ENCODE measurements at places on chromosomes 5 and 9.

- no peak for DNase-seq
Observed at GRCh38 chr5:55758231-55758630, 20.4 kb downstream of the DDX4 start.

GRCh38 chr9:88966894-88967676, 24.2 kb upstream of the S1PR3 start:
- DNase-seq, result no peak

DNA sequence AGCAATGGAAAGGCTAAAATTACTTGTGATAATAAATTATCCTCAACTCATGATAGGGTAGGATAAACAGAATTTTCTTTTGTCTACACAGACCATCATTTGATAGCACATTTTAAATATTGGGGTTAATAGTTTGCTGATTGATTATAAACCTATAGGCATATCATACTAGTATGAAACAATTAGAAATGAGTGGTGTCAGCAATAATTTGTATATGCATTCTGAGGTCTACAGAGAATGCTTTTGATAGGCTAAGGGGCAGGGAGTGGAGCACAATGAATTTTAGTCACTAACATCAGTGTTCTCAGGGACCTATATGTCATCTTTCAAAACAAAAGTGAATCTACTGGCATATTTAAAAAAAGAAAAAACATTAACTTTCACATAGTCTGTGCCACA, 27.8 kb upstream of the NADK2 start:
- DNase-seq, result no peak

- no peak for DNase-seq
Observed at GRCh38 chr9:136844761-136845464, 2.6 kb downstream of the AJM1 start.

GRCh38 chr9:136947955-136948510, 3.0 kb downstream of the C8G start:
- no peak for DNase-seq

- no peak for DNase-seq
Observed at GRCh38 chr9:136623842-136624183, 38.9 kb upstream of the EGFL7 start.

GRCh38 chr5:142627383-142628217, 58.3 kb downstream of the FGF1 start:
- no peak for DNase-seq

Data from stimulated activated CD4-positive, alpha-beta T cell treated with anti-CD3 and anti-CD28 coated beads, Interleukin-12 subunit alpha, Interleukin-12 subunit beta, amount 100 ng/mL, for 24 hours (primary cell).